ENCODE measurements at places on chromosomes 5 and 9. TPM values are rescaled to one million over a fixed set of nuclear protein-coding genes. Genes with fewer than 3 reads are reported as not detected.
A peak's percentile ranks its signal among the peaks of the same experiment; 100 is the strongest.

DNA sequence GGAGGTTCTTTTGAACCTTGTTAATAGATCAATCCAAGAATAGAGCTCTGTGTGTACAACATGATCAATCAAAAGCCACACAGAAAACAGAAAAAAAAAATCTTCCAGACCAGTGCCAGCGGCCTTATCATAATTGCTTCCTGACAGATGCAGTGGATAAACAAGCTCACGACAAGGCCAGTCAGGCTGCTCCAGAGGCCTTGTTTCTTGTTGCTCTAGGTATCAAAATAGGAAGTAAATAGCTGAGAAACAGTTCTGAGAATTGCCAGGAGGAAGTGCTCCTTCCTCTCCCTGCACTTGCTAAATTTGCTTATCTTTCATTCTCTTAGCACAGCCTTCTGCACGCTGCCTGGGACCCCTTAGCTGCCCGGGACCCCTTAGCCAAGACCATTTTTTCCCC lies 199.0 kb upstream of the TARS1 start:
- no peaks in the 10 kb centered on the region for H3K36me3 ChIP-seq
- H3K27ac ChIP-seq = no peak overlapping the region
- peaks cover 10% of the 10 kb centered on the region for H3K4me1 ChIP-seq
- no peak overlapping the region for H3K4me3 ChIP-seq

DNA sequence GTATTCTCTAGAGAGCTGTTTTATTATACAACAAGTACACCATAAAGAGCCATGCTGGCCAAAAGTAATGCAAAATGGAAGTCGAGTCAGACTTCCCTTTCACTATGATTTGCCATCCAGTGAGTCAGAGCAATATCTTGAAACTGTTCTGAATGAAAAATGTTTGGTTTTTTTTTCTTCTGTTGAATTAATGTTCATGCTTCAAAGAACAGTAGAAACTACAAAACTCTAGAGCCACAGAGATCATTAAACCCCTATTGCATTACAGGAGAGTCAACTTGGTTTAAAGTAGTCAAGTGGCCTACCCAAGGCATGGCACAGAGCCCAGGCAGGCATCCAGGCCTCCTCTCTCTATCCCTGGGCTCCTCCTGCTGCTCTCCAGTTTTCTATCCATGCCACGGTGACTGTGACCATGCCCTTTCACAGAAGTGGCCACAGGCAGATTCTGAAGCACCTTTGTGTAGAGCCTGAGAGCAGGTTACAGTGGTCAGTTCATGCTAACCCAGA lies 358.9 kb downstream of the DEPDC1B start:
- DNase-seq = no peak
- no peak overlapping the region for H3K4me3 ChIP-seq
- H3K36me3 ChIP-seq = no peaks in the 10 kb centered on the region
- no peak overlapping the region for H3K27ac ChIP-seq
- H3K27me3 ChIP-seq = no peaks in the 10 kb centered on the region

GRCh38 chr9:1051210-1051583 lies 1.0 kb downstream of the DMRT2 start:
- peak overlapping the region; percentile 61 for H3K4me3 ChIP-seq
- no peak overlapping the region for H3K27ac ChIP-seq
- no peak for DNase-seq
- H3K27me3 ChIP-seq = peaks cover 99% of the 10 kb centered on the region
- H3K4me1 ChIP-seq = no peaks in the 10 kb centered on the region
- no peaks in the 10 kb centered on the region for H3K36me3 ChIP-seq

The SPACA9 gene
- total RNA-seq = 3.1 TPM

The IFNA6 gene
- not detected for total RNA-seq

The GMCL2 gene
- total RNA-seq = not detected

The FLT4 gene
- total RNA-seq = 5.0 TPM

- H3K4me1 ChIP-seq = no peaks in the 10 kb centered on the region
- H3K27ac ChIP-seq = no peak overlapping the region
- no peaks in the 10 kb centered on the region for H3K27me3 ChIP-seq
Measured at GRCh38 chr5:164649266-164649665, 1143.8 kb downstream of the MAT2B start.

All from endodermal cell (in vitro differentiated cells).